ENCODE measurements at places on chromosomes 2 and 18.
A peak's percentile ranks its signal among the peaks of the same experiment; 100 is the strongest.

DNA sequence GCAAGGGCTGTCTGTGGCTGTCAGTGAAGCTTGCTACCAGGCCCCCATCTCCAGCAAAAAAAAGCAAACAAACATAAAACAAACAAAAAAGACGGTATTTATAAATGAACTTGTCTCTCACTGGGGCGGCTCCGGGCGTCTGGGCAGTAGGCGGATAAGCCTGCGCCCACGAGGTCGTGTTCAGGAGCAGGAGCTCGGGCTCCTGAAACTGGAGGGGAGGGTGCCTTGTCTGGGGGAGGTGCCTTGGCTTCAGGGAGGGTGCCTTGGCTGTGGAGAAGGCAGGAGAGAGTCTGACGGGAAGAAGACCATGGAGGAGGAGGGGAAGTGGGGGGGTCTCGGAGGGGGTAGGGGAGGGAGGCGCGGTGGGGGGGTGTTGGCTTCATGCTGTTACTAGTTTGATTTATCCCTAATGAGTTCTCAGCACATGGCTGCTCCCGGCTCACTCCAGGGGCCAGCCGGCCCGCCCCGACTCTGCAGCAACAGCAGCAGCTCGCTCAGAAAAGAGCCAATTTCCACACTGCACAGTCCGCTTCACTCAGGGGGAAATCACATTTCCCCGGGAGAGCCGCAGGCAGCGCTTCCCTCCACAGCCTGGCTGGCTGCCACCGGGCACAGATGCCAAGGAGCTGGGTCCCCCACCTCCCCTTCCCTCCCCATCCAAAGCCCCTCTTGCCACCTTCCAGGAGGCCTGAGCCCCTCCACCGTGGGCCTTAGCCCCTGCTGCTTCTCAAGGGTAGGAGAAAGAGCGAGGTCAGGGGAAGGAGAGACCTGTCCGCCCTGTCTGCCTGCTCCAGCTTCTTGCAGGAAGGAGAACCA lies 38.7 kb downstream of the PSD4 start:
- peak; percentile 33 for DNase-seq

DNA sequence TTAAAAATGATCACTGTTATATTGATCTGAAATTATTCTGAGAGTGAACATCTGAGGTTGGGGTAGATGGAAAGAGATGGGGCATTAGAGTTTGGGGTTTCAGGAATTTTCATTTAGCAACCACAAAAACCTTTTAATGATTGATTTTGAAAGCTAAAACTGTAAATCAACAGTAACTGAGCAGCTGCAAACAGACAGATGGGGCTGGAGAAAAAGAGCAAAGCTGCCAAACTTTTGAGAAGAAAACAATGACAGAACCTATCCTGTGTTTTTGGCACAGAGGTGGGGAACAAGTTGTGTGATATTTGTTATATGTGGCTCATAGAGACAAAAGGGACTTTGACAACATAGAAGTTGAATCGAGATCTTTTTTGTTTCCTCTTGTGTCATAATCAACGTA lies 415.8 kb upstream of the DSEL start:
- no peak for DNase-seq

DNA sequence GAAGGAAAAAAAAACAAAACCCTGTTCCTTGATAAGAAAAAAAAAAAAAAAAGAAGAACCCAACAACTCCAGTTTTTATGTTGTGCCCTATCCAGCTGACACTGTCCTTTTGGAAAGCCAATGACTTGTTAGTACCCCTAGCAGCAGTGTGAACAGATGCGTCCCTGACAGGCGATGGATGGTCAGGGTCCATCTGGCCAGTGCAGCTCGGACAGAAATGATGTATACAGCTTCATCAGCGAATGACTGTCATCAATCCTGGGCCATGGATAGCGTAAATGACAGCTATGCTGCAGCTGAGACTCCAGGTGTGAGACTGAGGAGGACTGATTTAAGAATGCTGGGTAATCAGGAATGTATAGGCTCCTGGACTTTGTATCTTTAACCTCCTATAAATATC lies 318.8 kb upstream of the FIGN start:
- no peak for DNase-seq

DNA sequence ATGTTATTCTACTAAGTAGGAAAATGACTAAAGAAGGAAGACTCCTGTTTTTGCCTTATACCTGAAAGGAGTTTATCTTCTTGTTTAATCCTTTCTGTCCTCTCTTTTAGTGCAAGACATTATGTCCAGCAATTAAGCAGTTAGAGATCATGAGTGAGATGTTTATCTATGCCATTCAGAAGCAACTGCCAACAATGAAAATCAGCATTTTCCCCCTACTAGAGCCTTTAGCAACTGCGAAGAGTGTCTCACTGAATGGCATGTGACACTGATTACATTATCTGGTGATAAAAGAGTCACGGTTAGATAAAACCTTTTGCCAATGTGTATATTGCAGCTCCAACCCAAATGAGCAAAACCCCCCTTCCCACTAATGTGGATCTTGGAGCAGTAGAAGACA lies 357.7 kb upstream of the SYT4 start:
- no peak for DNase-seq

DNA sequence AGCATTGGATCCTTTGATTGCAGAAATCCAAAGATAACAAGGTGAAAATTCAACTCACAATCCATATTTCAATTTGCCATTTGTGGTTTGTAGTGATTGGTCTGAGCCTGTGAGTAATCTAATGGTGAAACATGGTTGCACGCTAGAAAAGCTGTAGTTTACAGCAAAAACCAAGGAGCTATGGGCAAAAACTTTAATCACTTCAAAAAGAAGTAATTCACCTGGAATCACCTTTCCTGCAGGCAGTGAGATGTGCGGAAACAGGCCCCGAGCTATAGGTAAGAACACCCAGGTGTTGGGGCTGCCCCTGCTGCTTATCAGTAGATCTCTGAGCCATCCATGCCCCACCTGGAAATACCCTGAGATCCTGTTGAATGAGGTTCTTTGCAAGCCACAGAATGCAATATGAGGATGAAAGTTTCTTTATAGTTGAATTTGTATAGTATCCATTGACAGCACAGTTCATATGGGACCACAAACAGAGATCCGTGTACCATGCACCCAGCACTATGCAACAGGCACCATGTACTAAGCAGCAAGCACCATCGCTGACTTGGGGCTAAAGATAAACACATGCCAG lies 208.2 kb downstream of the SPP2 start:
- DNase-seq: no peak

- DNase-seq: no peak
Observed at GRCh38 chr2:155930312-155930711, 402.2 kb downstream of the NR4A2 start.

GRCh38 chr2:144117086-144117485 lies 402.8 kb downstream of the ZEB2 start:
- DNase-seq: no peak

- DNase-seq: peak; percentile 97
Observed at GRCh38 chr18:57898506-57899124, 95.5 kb upstream of the ATP8B1 start.
